ENCODE measurements at places on chromosomes 3 and 15.

GRCh38 chr3:190076601-190077394 is 43.9 kb downstream of the P3H2 start:
- DNase-seq: no peak

DNA sequence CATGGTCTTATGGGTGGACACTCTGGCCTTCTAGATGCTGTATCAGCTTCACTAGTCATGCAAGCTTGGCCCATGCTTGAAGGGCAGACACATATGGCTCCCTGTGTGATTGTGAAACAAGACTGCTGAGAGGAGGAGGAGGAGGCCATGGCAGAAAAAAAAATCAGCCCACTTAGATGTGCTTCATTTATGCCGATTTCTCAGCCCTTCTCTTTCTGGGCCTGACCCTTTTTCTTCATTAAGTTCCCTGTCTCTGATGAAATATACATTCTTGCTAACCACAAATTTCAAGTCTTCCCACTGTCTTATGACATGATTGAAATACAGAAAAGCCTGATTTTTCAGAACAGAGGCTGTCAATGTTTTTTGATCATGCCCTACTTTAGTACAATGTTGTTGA is 213.0 kb upstream of the FEZF2 start:
- no peak for DNase-seq

- DNase-seq: no peak
These were observed 237.8 kb downstream of the FMN1 start for GRCh38 chr15:32956711-32957110.

- DNase-seq: no peak
These were observed 28.0 kb downstream of the CSPG4 start for GRCh38 chr15:75684648-75685047.

Data from sigmoid colon (tissue), 7 donors.